Hematopoietic multipotent progenitor cell treated with erythropoietin and hydrocortisone succinate and interleukin-3 and kit ligand, for 6 days (in vitro differentiated cells): ENCODE measurements at places on chromosomes 7 and 10.
A peak's percentile ranks its signal among the peaks of the same experiment; 100 is the strongest.

GRCh38 chr10:60235001-60235400 is 154.7 kb downstream of the ANK3 start:
- no peak for DNase-seq

DNA sequence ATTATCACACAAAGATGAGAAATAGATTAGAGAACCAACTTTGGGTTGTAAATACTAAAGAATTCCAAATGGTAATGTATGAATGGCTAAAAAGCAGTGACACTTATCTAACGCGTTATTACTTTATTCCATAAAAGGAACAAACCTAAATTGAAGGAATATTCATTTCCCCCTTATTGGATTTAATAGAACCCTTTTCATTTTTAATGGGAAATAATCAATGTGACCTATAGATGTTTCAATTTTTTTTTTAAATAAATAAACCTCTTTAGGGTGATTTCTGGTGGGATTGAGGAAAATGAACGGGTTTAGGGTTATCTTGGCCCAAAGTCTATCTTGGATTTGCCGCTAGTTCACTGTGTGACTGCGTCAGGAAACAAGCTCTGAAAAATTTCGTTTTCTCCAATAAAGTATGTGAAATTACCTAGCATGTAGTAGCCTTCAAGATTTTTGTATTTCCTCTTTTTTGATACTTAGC is 1.9 kb upstream of the ACBD5 start:
- no peak for DNase-seq

GRCh38 chr7:80387634-80388193 is 124.2 kb downstream of the GNAT3 start:
- DNase-seq = no peak

DNA sequence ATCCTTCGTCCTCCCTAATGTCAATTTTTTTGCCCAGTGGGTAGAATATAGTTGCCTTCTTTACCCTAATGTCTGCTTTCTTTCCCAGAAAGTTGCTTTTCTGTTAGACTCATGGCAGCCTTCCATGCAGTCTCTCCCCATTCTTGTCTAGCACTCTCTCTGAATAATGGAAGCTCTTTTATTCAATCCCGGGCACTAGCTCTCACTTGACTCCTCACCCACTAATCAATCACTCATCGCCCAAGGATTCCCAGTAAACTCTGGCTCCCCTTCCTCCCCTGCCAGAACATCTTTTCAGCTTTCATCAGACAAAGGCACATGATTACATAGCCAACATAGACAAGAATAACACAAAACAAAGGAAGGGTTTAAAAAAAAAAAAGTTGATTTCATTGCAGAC is 100.2 kb upstream of the RELN start:
- DNase-seq = no peak

GRCh38 chr7:108434010-108434409 is 22.2 kb downstream of the NRCAM start:
- DNase-seq = no peak

- DNase-seq = no peak
Observed at GRCh38 chr10:27600930-27601329, 96.8 kb downstream of the RAB18 start.

DNA sequence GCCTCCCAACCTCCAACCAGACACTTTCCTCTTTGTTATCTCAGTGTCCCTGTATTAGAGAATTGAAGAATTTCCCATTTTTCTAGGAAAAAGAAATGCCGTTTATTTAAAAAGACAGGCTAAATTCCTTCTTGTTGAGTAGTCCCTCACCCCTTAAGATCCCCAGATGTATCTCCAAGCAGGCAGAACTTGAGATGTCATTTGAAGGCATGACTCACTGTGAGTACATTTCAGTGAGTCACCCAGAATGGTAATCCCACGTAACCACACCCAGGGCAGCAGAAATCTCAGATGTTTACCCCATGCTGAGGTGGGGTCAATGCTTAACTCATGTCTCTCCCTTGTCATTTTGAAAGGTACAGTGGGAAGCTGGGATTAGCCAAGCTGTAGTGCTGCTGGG is 4.4 kb downstream of the ZNF655 start:
- peak; percentile 25 for DNase-seq

DNA sequence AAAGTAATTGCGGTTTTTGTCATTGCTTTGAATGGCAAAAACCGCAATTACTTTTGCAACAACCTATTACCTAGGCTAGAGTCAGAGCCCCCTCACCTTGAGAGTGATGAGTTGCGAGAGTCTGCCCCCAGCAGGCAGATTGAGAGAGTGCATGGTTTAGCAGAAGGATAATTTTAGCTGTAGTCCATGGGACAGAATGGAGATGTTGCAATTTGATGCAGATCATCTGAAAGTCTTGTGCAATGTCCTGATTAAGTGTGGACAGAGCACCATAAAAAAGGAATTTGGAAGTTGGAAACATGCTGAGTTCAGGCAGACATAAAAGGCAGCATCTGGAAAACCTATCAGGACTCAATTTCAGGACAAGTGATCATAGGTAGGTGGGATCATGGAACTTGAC is 48.7 kb downstream of the GPR141 start:
- peak; percentile 83 for DNase-seq

DNA sequence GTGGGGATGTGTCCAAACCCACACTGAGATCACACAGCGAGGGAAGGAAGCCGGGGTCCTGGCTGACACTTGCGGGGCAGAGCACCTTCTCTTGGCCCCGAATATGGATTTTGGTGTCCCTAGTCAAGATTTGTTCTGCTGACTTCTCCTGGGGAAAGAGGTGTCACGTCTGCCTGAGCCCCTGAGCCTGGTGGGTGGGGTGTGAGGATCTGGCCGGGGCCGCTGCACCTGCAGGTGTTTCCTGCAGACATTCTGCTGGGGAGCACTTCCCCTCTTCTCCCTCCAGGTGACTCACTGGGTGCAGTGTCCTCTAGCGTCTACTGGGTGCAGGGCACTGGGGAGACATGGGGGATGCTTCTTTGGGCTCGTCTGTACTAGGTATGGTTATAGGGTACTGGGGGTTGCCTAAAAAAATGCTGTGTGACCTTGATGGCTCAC is 99.2 kb downstream of the GRK5 start:
- DNase-seq = peak; percentile 55

DNA sequence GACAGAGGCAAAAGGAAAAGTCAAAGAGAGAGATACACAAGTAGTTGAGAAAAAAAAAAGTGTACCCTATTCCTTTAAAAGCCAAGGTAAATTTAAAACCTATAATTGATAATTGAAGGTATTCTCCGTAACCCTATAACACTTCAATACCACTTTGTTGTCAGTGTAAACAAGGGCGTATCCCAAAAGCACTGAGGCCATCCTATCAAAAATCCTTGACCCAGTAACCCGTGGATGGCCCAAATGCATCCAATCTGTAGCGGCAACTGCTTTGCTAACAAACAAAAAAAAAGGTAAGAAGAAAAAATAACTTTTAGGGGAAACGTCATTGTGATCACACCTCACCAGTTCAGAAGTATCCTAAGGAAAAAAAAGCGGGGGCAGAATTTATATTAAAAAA is 5.1 kb upstream of the NAPEPLD start:
- DNase-seq = no peak

- no peak for DNase-seq
Observed at GRCh38 chr7:2124604-2125345, 108.0 kb downstream of the MAD1L1 start.

DNA sequence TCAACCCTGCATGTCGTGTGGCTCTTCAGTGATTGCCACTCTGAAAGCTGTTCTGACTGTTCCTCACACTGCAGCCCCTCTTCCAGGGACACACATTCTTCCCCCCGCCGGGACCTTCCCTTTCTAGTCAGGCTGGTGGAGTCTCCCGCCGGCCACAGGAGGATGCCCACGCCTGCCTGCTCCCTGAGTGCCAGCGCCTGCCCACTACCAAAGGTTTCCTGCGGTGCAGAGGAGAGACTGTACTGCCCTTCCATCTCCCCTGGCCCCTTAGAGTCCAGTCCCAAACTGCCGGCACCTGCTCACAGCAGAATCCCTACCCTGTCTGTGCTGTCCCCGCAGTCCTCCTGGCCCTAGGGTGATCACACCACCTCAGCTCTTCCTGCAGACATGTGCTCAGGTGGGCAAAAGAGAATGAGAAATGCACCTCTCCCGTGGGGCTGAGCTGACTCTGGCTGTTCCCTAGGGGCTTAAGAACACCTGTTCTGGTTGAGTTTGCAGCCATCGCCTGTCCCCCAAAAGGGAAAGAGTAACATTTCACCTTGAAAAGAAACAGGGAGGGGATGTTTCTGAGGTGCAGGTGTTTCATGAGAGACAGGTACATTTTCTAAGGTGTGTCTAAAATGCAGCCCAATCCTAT is 1.4 kb downstream of the PODXL start:
- DNase-seq = no peak

GRCh38 chr7:93889261-93889660 is 1.3 kb downstream of the TFPI2 start:
- DNase-seq = no peak

GRCh38 chr10:74738985-74739567 is 87.3 kb upstream of the KAT6B start:
- peak; percentile 85 for DNase-seq

- no peak for DNase-seq
Observed at GRCh38 chr7:68964060-68964459, 634.2 kb upstream of the AUTS2 start.

- no peak for DNase-seq
Observed at GRCh38 chr10:121578965-121579364, 19.3 kb downstream of the FGFR2 start.

DNA sequence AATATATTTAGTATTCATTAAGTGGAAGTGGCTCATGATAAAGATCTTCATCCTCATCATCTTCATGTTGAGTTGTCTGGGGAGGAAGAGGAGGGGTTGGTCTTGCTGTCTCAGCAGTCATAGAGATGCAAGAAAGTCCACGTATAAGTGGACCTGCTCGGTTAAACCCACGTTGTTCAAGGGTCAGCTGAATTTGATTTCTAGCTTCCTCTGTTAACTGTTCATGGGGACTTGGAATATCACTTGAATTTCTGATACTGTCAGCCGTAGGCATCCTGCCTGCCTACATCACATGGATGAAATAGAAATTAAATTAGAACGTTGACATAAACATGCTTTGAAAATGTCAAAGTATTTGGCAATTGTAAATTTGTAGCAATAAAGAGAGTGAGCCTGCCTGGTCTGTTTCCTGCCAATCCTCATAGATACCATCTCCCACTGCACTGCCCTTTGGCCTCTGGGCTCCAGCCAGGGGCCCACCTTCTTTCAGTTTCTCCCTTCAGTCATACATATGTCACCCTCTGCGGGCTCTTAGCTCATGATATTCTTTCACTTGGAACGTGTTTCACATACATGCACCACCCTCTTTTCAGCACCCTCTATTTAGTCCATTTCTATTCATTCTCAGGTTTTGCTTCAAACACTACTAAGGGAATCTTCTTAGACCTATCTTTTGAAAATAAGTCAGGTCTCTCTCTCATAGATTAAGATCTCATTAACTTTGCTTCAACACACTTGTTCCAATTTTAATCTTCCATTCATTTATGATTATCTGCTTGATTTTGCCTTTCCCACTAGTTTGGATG is 376.3 kb downstream of the IPMK start:
- no peak for DNase-seq

DNA sequence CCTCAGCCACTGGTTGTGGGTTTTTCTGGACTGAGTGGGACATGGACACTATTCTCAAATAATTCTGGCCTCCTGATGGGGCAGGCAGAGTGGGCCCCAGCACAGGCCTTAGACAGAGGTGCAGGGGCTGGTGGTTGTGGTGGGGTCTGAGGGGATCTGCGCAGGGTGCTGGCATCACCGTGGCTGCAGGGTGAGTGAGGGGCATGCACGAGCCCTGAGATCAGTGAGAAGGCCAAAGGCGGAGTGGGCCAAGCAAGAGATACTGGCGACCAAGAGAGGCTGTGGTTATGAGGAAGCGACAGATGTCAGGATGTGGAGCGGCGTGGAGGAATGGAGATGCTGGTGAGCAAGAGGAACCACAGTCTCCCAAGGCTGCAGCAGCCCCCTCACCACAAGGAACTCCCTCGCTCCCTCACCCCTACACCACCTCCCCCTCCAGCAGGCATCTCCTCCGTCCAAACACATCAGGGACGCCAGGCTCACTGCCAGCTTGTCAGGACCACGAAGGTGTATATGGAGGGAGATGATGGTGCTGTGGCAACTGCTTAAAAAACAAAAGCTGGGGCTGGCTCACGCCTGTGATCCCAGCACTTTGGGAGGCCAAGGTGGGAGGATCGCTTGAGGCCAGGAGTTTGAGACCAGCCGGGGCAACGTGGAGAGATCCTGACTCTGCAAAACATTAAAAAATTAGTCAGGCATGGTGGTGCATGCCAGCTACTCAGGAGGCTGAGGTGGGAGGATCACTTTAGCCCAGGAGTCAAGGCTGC is 9.6 kb downstream of the PRF1 start:
- DNase-seq = peak; percentile 57

- DNase-seq = no peak
Observed at GRCh38 chr10:11208243-11208642, 190.6 kb downstream of the CELF2 start.

GRCh38 chr7:70752794-70753241 is 379.1 kb upstream of the GALNT17 start:
- DNase-seq = no peak

- DNase-seq = no peak
Observed at GRCh38 chr10:70890917-70891431, 2.6 kb upstream of the PCBD1 start.

DNA sequence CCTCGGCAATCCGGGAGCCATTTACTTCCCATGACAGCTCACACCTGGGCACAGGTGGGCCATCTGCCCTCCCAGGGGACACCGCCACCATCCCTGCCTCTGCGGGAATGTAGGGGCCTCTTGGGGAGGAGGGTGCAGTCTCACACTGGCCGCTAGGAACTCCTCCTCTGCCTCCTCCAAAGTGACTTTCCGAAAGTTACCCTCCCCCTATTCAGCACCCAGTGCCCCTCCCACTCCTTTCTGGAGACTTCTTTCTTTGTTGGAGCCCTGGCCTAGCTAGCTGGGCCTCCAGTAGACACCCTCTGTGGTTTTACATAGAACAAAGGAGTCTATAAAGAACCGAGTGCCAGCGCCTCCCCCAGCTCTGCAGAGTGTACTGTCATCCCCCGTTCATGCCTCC is 45.8 kb upstream of the MNX1 start:
- no peak for DNase-seq
